ENCODE measurements at places on chromosomes 4 and X.

DNA sequence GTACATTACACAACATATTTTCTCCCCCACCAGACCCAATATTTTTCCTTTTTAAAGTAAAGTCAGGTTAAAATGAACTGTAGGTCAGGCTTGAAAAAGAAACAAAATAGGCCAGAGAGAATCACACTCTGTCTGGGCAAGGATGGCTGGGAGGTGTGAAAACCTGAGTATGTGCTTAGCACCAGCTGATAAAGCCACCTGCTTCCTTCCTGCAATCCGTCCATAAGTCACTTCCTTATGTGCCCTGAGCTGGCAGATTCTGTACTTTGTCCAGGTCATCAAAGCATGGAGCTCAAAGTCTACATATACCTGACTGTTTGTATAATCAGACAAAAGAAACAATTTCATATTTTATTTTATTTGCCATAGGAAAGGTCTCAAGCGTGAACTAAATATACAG is 37.7 kb downstream of the ANTXR2 start:
- no peak for DNase-seq

- DNase-seq = no peak
Observed at GRCh38 chr4:8647626-8648025, 55.1 kb downstream of the CPZ start.

DNA sequence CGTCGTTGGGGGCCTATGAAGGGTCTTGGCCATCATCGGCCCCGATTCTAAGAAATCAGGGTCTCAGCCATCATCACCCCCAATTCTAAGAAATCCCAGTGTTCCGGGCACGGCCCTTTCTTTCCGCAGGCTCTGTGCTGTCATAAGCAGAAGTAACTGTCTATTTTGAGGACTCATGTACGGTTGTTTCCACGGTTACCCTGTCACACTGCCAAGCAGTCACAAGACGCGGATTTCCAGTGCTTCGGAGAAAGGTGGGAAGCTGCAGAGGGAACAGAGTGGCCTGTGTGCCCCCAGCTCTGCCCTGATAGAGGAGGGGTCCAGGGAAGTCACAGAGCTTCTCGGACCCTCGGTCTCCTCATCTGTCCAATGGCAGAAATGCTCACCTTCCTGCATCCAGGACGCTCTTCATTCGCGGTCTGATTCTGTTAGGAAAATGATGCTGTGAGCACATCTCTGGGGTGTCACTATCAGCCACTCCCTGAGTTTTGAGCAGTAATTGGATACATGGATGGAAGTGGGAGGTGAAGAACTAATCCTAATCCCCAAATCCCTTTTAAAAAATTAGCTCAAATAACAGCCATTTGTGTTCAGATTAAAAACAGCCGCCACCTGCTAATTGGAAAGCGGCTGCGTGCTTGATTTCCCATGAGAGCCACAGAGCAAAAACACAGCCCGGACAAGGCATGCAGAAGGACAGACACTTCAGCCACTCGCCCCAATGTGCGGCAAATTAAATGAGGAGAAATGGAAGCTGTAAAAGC is 73.1 kb downstream of the WFS1 start:
- no peak for DNase-seq

- DNase-seq = no peak
Observed at GRCh38 chr4:85756938-85757337, 282.0 kb downstream of the ARHGAP24 start.

DNA sequence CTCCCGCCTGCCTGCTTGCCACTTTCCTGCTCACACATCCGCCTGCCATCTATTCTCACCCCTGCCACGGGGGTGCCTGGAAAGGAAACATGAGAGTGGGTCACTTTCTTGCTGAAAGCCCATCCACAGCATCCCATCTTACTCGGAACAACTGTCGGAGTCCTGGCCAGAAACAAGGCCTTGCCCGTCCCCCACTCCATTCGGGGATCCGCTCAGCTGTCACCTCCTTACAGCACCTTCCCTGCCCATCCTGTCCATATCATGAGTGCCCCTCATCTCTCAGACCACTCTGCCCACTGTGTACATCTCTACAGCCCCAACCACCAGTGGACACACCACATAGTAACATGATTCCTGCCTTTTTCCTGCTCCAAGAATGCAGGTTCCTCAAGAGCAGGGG is 6.4 kb downstream of the EVC2 start:
- no peak for DNase-seq

DNA sequence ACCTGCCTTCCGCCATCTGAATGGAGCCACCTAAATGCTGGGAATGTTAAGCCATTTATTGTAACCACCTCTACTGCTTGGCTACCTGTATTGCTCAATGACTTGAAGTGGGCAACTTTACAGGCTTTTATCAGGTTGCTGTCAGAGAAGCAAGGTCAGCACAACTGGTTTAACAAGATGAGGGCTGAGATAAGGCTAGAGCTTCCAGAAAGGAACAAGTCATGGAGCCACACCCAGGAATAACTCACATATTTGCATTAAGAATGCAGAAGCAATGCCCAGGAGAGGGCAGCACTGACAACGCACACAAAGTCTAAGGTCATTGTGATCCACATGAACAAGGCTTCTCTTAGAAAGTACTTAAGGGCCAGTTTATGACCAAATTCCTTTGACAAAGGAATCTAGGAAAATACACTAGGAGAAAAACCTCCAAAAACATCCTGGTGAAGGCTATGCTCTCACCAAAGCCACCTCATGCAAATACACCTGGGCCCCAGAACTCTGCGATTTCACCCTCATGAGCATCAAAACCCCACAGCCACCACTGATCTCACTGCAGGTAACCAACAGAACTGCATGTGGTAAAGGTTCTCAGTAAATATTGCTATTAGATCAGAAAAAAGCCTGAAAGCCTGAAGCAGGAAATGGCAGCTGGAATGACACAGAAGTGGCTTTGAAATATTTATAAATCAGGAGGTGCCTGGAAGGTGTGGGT is 15.0 kb upstream of the STS start:
- DNase-seq = no peak

DNA sequence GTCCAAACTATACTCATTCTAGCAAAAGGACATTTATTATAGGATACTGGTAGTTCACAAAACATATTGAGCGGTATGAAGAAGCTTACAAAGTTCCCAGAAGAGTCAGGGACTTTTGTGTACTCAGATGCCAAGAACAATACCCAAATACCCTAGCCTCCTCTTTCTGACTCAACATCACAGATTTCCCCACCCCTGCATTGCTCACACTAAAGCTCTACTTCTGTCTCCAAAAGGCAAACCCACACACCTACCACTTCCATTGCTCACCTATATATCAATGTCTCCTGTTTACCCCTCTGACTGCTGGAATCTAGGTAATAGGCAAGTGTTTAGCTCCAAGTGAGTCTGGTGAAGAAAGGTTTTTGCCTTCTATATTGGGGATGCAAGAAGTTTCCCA is 100.7 kb upstream of the HCCS start:
- DNase-seq = no peak

Measured in stimulated activated CD8-positive, alpha-beta memory T cell treated with anti-CD3 and anti-CD28 coated beads, Interleukin-15, amount 100 ng/mL, for 1 hour (primary cell).